Activated CD8-positive, alpha-beta T cell treated with anti-CD3 and anti-CD28 coated beads, Interleukin-2, amount 10 ng/mL, durations not matched to agents 7 days and 5 days (primary cell): ENCODE measurements at places on chromosomes 3 and 15. TPM values are rescaled to one million over a fixed set of nuclear protein-coding genes. Genes with fewer than 3 reads are reported as not detected.

The SORD gene
- 7.1 TPM for total RNA-seq

The SLC28A2 gene
- total RNA-seq: not detected

The TGM4 gene
- not detected for total RNA-seq

The STRA6 gene
- total RNA-seq: not detected

The IFT57 gene
- total RNA-seq: 25.5 TPM

The ELP6 gene
- 52.1 TPM for total RNA-seq

The ITIH1 gene
- not detected for total RNA-seq

The ATP13A5 gene
- not detected for total RNA-seq
